ENCODE measurements at places on chromosomes 2 and 18.

GRCh38 chr2:137771064-137771463, 193.2 kb upstream of the HNMT start:
- no peak for DNase-seq

GRCh38 chr2:229164545-229165249, 106.4 kb downstream of the PID1 start:
- DNase-seq: no peak

DNA sequence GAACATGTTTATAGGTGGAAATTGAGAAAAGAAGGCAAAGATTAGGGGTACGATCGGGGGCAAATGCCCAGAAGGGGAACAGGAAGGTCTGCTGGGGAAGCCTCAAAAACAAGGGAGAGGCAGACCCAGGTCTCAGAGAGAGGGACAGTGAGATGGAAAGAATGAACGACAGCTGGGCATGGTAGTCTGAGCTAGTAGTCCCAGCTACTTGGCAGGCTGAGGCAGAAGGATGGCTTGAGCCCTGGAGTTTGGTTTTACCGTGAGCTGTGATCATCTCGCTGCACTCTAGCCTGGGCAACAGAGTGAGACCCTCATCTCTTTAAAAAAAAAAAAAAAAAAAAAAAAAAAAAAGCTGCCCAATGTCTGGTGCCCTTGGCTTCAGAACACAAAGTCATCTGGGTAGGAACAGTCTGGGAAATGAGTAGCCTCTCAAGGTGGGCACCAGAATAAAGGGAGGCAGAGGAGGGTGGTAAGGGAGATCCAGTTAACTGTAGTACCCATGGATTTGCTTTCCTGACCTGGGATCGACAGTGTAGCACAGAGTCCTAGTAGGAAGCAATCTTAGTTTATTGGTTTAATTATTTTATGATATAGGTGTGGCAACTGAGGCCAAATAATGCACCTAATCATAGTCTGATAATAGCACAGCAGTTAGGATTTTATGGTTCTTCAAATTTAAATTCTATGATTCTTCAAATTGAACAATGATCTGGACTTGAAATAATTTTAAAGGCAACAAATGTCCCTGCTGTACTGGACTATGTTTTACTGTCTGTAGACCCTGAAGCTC, 3.5 kb downstream of the RRM2 start:
- DNase-seq: no peak

DNA sequence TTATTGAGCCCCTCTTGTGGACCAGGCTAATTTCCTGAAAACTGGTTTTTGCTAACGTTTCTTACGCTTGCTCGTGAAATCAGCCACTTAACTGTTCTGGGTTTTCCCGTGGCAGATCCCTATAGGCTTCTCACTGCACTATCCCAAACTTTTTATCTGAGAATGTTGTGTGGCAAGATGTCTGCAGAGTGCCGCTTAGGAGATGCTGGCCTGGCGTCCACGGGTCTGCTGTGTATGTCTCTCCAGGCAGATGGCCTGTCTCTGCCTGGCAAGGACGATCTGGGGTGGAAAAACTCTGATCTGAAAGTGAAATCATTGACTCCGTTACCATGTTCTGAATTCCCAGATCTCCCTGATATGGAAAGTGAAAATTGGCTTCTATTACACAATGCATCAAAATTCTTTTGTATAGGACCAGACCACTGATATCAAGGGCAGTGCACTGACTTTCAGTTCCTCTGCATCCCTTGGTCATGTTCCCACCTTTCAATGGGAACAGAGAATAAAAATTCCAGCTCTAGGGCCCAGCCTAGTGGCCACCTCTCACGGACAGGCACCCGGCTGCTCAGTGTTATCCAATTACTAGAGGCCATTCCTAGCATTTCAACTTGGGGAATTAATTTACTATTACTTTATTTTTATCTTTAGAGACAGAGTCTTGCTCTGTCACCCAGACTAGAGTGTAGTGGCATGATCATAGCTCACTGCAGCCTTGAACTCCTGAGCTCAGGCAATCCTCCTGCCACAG, 154.6 kb downstream of the ACOXL start:
- no peak for DNase-seq

GRCh38 chr2:126650994-126651393, 5.0 kb upstream of the GYPC start:
- DNase-seq: no peak

DNA sequence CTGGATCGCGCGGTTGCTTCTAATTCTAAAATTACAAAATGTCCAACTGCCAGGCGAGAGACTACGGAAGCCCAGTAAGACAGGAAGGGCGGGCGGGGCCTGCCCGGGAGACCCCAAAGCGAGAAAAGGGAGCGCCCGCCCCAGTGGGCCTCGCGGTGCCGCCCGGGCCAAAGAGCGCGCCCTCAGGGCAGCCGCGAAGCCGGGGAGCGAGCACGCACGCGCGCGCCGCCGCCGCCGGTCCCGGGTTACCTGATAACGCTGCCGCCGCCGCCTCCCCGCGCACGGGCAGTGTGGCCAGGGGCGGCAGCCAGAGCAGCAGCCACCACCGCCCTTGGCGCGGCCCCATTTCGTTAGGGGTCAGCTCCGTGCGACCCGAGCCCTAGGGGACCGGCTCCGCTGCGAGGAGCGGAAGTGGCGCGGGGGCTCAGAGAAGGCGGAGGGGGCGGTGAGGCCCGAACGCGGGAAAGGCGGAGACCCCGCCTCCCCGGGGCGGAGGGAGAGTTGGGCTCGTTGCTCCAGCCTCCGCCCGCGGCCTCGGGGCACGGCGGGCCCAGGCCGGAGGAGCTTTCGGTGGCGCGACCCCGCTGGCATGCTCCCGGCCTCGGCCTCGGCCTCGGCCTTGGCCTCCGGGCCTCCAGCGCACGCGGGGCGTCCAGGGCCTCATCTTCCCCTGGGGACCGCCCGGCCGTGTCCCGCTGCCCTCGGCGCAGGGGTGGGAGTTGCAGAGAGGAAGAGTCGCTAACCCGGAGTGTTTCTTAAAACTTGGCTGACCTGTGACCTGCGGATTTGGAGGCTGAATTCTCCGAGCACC, at the start of gene NEMP2:
TSS of gene NEMP2 (minus strand) at position 413 of the 811 bp plus-strand sequence. CDS start at position 346, 67 bp downstream.
- DNase-seq: peak; percentile 64

DNA sequence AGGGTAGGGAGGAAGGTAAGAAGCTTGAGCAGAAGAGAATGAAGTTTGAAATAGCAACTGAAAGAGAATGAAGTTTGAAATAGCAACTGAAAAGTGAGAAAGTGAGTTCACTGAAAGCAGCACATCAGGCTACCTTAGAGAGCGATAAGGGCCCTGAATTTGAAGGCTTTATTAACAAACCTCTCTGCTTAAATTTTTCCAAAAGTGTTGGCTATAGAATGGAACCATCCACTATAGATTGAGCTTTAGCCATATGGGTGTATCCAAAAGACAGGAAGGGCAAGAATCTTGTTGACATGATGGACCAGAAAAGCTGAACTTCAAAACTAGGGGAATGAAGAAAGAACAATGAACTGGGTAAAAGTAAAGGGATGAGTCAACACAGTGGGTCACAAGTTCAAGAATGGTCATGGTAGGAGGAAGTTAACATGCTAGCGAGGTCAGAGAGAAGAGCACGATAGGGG, 122.5 kb downstream of the ASXL3 start:
- no peak for DNase-seq

GRCh38 chr18:58578835-58579560, 49.9 kb downstream of the ALPK2 start:
- no peak for DNase-seq

- no peak for DNase-seq
Measured at GRCh38 chr2:155485141-155485842, 786.8 kb downstream of the KCNJ3 start.

DNA sequence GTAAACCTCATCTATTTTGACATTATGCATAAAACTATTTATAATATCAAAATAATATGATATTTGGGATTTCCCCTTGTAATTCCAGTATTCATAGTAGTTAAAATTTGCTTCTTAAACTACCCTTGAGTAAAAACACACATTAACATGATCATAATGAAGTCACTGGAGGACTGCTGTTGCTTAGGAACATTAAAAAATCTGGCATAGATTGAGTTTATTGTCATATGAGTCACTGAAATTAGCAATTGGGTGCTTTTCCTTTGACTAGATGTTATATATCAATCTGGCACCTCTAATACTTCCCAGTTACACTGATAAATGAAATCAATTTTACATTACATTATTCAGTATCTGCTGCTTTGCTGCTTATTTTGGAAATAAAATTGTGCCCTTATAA, 57.0 kb upstream of the ZC3H15 start:
- no peak for DNase-seq

DNA sequence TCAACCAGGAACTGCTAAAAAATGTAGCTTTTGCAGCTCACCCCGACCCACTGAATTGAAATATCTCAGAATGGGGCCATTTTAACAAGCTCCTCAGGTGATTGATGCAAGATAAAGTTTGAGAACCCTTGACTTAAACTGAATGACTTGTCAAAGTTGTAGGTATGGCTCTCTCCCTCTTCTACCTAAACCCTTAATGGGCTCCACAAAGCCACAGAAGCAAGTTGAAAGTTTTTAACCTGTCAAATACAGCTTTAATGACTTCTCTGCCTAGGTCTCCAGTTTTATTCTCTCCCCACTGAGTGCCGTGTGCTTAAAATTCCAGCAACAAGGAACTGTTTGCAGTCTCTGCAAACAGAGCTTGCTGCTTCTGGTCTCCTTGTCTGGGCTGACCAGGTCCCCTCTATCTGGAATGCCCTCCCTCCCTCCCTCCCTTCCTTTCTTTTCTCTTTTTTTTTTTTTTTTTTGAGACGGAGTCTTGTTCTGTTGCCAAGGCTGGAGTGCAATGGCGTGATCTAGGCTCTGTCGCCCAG, 19.7 kb upstream of the RNF125 start:
- no peak for DNase-seq

- DNase-seq: no peak
Measured at GRCh38 chr2:236776695-236777251, 207.1 kb downstream of the ACKR3 start.

DNA sequence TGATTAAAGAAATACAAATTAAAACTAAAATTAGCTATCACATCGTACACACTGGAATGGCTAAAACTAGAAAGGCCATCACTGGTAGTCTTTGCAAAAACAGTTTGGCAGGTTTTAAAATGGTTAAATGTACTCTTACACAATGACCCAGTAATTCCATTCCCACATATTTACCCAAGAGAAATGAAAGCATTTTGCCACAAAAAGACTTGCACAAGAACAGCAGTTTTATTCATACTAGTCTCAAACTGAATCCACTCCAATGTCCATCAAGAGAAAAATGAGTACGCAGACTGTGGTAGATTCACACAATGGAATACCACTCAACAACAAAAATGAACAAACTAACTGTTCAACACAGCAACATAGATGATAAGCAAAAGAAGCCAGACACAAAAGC, 29.1 kb downstream of the SP140L start:
- no peak for DNase-seq

DNA sequence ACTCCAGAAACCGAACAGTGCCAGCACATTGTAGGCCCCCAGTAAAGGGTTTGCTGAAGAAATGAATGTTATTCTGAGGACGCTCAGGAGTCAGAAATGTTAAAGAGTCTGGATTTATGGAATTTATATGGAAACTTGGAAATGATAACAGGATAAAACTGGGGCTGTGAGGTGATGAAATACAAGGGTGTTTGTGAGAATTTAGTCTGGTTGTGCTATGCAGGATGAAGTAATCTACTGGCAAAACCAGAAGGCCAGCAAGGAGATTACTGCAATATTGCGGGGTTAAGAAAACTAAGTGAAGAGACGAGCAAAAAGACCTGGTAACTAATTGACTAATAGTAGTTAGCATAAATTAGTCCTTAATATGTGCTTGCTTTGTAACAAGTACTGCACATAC, 467.8 kb downstream of the ZEB2 start:
- DNase-seq: no peak

DNA sequence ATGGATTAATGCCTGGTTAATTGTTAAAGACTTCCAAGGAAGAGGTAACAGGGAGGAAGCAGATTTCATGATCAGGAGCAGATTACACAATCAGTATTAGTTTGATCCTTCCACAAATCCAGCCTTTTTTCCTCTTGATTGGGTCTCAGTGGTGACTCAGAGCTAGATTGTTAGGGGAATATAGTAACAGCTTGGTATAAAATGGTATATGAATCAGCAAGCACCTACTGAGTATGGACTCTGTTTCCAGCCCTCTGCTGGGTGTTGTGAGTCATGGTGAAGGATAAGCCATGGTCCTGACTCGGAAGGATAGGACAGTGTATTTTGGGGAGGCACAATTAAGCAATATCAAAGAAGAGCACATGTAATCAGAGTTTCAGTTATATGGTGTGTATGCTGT, 272.4 kb upstream of the DPP10 start:
- DNase-seq: no peak

GRCh38 chr2:240821429-240821778, 1.4 kb upstream of the KIF1A start:
- DNase-seq: no peak

DNA sequence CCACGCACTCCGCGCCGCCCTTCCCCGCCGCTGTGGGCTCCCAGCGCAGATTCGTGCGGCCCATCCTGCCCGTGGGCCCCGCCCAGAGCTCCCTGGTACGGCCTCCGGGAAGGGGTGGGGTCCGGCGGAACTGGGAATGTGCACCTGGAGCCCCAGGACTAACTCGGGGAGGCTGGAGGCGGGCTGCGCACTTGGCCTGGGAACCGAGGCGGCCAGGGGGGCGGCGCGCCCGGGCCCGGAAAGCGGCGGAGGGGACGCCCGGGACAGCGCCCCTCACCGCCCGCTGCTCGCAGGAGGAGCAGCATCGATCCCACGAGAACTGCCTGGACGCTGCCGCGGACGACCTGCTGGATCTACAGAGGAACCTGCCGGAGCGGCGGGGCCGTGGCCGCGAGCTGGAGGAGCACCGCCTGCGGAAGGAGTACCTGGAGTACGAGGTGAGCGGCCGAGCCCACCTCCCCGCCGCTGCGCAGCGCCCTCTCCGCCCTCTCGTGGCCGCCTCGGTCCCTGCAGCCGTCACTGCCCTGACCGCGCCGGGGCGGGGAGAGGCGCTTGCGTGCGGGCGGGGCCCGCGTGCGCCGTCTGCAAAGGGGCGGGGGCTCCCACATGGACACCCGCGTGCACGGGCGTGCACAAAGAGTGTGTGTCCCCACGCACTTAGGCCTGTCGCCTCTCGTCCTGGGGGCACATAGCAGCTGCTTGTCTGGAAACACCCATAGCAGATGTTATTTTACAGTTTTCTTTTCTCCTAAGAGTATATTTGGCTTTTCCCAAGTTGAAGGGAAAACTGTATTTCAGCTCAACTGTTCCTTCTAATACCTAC, 25.2 kb downstream of the PSD4 start:
- peak; percentile 66 for DNase-seq

- no peak for DNase-seq
Measured at GRCh38 chr2:138713504-138713903, 66.7 kb downstream of the NXPH2 start.

GRCh38 chr2:70305531-70305930, 3.7 kb upstream of the FAM136A start:
- no peak for DNase-seq

- no peak for DNase-seq
Measured at GRCh38 chr18:582465-582864, 2.3 kb downstream of the CETN1 start.

- no peak for DNase-seq
Measured at GRCh38 chr2:23757686-23758433, 169.1 kb downstream of the ATAD2B start.

GRCh38 chr2:43133708-43134570, 92.5 kb downstream of the ZFP36L2 start:
- peak; percentile 49 for DNase-seq

GRCh38 chr2:203534621-203535077, 452 bp downstream of the RAPH1 start:
- no peak for DNase-seq

GRCh38 chr2:3486047-3487027, 33.0 kb downstream of the ADI1 start:
- DNase-seq: no peak

Measured in activated CD4-positive, alpha-beta T cell treated with anti-CD3 and anti-CD28 coated beads for 24 hours (primary cell).